ELF-1 (cell line): ENCODE measurements at places on chromosomes 16 and 17.

- DNase-seq = no peak
Observed at GRCh38 chr16:48613061-48613957, 3.3 kb upstream of the N4BP1 start.

GRCh38 chr16:19118938-19119431 lies 5.2 kb downstream of the ITPRIPL2 start:
- no peak for DNase-seq

GRCh38 chr17:74756891-74757290 lies 8.5 kb downstream of the NHERF1 start:
- no peak for DNase-seq

- no peak for DNase-seq
Observed at GRCh38 chr17:72665852-72666851, 426.3 kb downstream of the SLC39A11 start.

GRCh38 chr17:78817123-78817522 lies 23.5 kb downstream of the USP36 start:
- DNase-seq = no peak

DNA sequence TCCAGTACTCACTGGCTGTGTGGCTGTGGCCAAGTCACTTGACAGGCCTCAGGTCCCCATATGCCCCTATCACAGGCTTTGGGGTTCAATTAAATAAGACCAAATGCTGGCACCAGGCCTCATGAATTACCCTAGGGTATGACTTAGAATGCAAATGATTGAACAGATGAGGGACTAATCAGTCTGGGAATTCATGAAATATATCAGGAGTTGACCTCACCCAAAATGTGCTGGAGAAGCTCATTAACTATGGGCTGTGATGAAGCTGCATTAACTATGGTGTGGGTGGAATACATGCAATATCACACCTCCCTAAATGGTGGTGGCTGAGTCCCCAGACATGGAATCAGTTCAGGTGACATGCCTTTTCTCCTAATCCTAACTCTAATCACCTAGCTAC lies 72.1 kb downstream of the DNAH3 start:
- no peak for DNase-seq

GRCh38 chr16:57284209-57284951 lies at the start of gene PLLP:
TSS of gene PLLP (minus strand) at chr16:57284672. CDS start at chr16:57284540, 132 bp downstream.
- DNase-seq = peak; percentile 73

GRCh38 chr17:40912486-40913210 lies 24.8 kb downstream of the KRT23 start:
- no peak for DNase-seq

DNA sequence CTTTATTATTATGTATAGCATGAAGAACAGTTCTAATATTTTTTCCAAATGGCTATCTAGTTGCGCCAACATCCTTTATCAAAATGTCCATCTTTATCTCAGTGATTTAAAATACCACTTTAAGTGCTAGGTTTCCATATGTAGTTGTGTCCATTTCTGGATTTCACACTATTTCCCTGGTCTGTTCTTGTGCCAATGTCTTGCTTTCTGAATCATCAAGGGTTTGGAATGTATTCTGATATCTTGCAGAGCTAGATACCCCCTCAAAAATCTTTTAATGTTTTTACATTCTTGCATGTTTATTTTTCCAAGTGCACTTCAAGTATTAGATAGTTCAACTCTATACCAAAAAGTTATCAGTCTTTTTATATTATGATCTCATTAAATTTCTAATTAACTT lies 14.3 kb downstream of the MBTD1 start:
- DNase-seq = no peak

DNA sequence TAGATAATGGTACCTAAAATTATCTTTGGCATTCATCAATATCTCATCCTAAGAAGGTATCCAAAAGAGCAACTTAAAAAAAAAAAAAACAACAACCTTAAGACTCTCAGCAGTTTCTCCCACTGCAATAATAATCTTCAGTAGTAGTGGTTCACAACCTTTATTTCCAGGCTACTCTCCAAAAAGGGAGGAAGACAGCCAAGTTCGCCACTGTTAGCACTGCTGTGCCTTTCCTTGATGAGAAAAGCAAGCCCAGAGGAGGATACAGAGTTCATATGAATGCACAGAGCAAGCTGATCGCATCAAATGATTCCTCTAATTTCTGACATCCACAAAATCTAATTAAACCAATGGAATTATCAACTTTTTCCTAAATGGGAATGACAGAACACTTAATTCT lies 199.4 kb downstream of the AATF start:
- no peak for DNase-seq

DNA sequence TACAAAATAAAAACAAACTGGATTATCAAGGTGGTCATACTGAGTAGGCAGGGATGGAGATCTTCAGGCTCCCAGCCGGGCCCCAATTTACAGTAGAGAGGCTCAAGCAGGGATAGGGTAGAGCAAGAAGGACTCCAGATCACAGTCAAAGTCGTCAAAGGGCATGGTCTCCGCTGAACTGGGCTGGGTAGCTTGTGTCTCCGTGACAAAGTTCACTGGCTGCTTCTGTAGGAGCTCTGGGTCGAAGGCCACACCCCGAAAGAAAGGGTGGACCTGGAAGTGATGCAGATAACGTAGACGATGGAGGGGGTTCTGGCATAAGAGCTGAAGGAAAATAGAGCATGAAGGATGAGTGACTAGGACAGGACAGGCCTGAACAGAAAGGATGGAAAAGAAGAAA lies 3.6 kb downstream of the RSKR start:
- no peak for DNase-seq

- no peak for DNase-seq
Observed at GRCh38 chr17:75566416-75566815, 21.2 kb upstream of the MYO15B start.

- DNase-seq = no peak
Observed at GRCh38 chr16:79497606-79498350, 102.8 kb downstream of the MAF start.

DNA sequence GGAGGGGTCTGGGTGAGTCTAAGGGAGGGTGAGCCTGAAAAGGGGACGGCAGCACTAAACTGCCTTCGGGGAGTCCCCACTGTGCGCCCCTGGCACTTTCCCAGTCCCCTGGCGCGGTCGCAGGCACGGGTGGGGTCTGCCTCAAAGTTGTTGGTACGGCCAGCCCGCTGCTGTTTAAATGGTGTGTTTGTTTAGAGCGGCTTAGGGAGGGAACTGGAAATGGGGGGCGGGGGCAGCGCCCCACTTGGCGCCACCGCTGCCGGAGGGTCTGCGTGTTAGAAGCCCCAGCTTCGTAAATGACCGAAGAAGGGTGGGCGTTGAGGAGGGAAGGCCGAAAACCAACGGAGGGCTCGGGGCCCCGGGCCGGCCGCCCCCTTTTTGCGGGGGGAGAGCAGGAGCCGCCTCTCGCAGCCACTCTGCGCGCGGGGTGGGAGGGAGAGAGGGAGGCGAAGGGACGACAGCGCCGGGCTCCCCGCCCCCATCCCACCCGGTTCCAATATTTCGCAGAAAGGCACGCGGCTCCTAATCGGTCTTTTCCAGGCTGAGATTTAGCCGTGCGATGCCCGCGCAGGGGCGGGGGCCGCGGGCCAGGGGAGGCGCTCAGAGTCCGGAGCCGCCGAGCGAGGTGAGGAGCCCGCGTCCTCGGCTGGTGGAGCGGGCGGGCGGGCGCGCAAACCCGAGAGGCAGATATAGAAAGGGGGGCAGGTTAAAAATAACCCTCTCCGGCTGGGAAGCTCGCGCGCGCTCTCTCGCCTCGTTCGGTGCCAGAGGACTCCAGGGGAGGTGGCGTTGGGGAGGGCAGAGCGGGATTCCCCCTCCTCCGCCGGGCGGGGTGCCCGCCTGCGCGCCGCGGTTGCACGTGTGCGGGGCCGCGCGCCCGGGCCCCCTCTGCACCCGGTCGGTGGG lies 54.9 kb downstream of the SREBF1 start:
- DNase-seq = peak; percentile 49

DNA sequence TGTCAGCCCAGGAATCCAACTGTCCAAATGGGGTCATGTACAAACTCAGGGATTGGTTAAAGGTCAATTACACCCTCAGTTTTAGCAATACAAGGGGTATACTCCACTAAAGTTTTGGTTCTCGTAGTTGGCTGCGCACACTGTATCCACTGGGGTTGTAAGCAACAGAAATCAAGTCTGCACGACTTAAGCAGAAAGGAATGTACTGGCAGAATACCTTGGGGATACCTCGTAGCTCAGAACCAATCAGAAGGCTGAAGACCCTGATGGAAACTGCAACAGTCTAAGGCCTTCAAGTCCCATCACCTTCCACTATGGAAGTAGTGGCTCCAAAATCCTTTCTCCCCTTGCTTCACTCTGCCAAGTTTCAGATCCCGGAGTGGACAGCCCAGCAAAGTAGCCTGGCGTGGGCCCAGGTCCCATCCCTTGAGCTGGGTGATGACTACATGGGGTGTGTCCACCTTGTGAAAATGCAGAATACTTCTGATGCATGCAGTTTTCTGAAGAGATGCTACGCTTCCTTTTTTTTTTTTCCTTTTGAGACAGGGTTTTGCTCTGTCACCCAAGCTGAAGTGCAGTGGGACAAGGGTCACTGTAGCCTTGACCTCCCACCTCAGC lies 21.1 kb upstream of the RPH3AL start:
- no peak for DNase-seq

DNA sequence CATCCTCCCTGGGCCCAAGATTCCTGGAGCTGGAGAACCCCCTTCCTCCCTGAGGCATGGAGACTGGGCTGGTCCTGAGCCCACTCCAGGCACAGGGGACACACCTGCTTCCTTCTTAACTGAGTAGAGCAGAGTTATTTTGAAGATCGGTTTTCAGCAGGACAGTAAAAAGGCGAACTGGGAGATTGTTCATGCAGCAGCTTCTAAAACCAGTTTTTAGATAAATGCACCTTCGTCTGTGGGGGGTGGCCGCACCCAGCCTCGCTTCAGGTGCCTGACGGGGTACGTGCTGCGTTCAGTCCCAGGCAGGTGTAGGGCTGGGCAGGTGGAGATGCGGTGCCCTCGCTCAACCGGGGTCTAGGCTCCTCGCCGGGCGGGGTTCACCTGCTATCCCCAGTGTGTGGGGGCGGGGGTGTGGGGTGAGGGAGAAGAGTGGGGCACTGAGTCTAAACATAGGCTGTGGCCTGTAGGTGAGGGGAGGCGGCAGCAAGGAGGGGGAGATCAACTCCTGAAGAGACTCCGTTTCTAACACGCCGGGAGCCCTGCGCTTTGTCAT lies 69.5 kb downstream of the JPH3 start:
- no peak for DNase-seq

DNA sequence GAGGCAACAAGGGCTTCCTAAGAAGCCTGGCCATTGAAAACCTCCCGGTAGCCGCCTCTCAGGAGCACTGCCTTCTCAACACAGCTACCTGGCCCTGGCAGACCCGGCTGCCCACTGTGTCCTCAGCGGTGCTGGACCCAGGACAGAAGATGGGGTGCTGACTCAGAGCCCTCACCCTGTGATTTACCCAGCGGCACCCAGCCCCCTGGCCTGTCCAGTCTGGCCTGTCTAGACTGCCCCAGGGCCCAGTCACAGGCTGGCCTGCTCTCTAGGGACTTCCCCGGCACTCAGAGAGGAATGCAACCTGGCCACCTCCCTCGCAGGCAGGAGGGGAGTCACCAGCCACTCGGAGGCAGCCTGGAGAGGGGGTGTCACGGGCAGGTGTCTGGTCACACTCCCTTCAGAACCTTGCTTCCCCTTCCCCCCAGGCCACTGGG lies 20.1 kb downstream of the PIEZO1 start:
- DNase-seq = peak; percentile 93

DNA sequence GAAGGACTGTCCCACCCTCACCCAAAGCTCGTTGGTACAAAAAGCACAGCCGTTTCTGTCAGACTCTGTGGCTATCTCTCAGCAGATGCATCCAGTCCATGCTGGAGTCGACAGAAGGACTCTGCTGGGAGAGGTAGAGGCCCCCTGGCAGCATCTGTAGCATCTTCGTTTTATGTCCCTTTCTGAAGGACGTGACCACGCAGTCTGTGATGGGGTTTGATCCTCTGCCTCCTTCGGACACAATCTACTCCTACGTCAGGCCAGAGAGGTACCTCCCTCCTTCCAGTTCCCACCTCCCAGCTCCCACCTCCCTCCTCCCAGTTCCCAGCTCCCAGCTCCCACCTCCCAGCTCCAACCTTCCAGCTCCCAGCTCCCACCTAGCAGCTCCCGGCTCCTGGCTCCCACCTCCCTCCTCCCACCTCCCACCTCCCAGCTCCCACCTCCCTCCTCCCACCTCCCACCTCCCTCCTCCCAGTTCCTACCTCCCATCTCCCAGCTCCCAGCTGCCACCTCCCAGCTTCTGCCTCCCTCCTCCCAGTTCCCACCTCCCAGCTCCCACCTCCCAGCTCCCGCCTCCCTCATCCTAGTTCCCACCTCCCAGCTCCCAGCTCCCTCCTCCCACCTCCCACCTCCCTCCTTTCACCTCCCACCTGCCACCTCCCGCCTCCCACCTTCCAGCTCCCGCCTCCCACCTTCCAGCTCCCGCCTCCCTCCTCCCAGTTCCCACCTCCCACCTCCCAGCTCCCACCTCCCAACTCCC lies 11.4 kb upstream of the MC1R start:
- no peak for DNase-seq

DNA sequence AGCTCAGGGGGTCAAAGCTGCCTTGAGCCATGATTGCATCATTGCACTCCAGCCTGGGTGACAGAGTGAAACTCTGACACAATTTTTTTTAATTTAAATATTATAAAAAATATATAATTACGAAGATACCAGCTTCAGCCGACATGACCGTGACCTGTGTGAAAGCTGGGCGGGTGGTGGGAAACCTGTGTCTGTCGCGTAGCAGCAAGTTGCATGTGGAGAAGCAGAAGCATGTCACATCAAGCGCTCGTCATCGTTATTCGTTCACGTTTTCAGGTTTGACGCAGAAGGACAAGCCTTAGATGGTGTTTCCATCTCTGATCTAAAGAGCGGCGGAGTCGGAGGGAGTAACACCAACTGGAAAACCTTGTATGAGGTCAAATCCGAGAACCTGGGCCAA lies 53.7 kb downstream of the RPA1 start:
- DNase-seq = no peak

DNA sequence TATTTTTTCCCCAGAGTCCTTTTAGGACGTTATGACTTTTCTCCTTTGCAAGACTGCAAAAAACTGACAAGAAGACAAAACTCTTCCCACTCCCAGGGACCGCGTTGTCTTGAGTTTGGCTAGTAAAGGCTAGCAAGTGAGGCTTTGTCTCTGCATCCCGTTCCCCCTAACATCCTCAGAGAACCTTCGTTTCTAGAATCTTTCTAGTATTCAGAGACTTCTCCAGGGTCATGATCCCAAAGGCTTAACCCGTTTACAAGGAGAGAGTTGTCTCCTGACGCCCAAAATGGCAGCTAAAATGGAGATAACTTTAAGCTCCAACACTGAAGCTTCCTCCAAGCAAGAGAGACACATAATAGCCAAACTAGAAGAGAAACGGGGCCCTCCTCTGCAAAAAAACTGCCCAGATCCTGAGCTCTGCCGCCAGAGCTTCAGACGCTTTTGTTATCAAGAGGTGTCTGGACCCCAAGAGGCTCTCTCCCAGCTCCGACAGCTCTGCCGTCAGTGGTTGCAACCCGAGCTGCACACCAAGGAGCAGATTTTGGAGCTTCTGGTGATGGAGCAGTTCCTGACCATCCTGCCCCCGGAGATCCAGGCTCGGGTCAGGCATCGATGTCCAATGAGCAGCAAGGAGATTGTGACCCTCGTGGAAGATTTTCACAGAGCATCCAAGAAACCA lies 843 bp downstream of the ZNF174 start:
- peak; percentile 50 for DNase-seq

- DNase-seq = no peak
Observed at GRCh38 chr16:69037373-69038160, 67.9 kb upstream of the HAS3 start.

GRCh38 chr17:31583772-31584356 lies 192.4 kb downstream of the RAB11FIP4 start:
- no peak for DNase-seq
